Lower lobe of right lung (tissue), 2 donors: ENCODE measurements at places on chromosomes 4 and X. TPM values are rescaled to one million over a fixed set of nuclear protein-coding genes. Genes with fewer than 3 reads are reported as not detected.

Gene KIT
- total RNA-seq, result 28.5 TPM

DNA sequence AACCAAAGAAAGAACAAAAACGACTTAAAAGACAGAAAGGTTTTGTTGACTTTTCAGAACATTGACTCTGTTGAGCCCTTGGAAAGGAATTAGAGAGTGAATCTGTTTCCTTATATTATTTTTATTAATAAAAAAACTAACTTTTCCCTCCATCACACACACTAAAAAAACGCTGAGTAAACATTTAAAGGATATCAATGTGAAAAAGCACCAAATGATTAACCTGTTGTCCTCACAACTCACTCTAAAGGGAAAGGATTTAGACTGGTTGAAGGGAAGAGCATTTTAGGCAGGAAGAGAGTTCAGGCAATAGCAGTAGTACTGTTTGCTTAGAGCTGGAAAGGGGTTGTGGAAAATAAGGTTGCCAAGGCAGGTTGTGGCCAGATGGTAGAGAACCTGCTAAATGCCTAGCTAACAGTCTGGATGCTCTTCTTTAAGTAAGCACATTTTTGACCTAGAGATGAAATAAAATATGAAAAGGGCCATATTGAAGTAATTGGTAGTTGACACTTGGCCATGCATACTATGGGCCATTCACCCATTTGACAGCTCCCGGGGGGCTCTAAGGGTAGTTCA lies 98.0 kb upstream of the NDP start:
- no peak for DNase-seq

DNA sequence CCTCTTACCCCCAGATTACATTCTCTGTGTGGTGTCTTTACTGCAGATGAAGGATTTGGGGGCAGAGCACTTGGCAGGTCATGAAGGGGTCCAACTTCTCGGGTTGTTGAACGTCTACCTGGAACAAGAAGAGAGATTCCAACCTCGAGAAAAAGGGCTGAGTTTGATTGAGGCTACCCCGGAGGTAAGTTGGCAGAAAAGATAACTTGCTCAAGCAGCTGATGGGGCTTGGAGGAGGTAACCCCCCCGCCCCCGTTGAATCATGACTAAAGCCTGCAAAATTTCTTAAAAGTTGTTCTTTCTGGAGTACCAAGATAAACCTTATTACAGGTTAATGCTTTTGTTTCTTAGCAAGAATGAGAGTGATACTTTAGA lies 1.5 kb downstream of the CCNG2 start:
- DNase-seq, result no peak

Gene ADH1A
- total RNA-seq, result 3.0 TPM

DNA sequence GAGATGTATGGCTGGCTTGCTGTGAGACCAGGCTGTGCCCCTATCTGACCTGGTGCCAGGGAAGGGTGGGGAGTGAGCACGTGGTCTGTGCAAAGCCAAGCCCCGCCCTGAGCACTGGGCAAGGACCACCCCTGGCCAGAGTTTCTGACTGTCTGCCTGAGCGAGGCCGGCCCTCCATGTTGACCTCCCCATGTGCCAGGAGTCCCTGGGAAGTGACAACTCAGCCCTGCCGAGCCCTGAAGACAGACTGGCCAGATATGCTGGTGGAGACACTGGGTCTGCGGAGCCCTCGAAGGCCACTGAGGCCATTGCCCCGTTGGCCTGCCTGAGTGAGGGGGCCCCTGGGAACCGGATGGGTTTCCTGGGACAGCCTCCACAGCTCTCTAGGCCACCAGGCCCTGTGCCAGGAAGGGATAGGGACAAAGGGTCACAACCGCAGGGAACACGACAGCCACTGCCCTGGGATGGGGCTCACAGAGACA lies 7.1 kb upstream of the BGN start:
- no peak for DNase-seq

GRCh38 chrX:123830309-123830708 lies 29.5 kb upstream of the XIAP start:
- peak; percentile 67 for DNase-seq

- no peak for DNase-seq
These were observed 592.0 kb upstream of the GALNTL6 start for GRCh38 chr4:171221181-171221580.

- no peak for DNase-seq
These were observed 100.9 kb downstream of the WDFY3 start for GRCh38 chr4:84865600-84865999.

DNA sequence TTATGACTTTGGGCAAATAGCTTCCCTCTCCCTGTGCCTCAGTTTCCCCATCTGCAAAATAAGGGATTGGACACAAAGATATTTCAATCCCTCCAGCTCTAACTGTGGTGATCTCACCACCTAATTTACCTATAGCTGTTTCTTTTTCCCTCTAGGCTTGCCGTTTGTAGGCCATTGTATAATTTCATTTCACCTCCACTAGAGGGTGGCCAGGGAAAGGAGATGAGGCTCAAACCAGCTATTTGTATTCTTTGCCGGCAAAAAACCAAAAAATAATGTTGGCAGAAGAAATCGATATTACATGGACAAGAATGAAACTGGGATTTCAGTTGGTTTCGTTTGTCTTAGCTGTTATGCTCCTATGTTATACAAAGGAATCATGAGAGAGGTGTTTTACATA lies 36.1 kb upstream of the DOCK11 start:
- DNase-seq, result no peak

- no peak for DNase-seq
These were observed 2.2 kb upstream of the ACSL4 start for GRCh38 chrX:109735202-109735744.

Gene SSX2
- not detected for total RNA-seq

GRCh38 chrX:101617211-101618191 lies at the start of gene ARMCX6:
ARMCX6 (minus strand) TSS chrX:101618000; CDS start chrX:101616620, 1,380 bp downstream.
- DNase-seq, result peak; percentile 85

DNA sequence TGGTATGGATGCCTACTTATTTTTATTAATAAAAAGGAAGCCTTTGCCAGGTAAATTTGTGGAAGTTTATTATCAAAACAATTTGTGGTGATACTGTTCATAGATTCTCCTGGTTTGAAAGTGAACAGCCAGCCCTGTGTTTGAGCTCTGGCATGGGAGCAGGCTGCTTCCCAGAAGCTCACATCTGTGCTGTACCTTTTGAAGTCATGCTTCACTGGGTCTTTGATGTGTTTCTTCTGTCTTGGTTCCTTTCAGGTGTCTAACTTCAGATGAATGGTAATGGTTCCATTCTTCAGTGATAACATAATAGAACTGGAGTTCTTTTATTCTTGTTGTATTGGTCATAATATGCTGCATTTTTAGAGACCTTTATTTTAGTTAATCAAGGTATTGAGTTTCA lies 85.5 kb downstream of the BMPR1B start:
- no peak for DNase-seq

Gene UBL4A
- 34.0 TPM for total RNA-seq

DNA sequence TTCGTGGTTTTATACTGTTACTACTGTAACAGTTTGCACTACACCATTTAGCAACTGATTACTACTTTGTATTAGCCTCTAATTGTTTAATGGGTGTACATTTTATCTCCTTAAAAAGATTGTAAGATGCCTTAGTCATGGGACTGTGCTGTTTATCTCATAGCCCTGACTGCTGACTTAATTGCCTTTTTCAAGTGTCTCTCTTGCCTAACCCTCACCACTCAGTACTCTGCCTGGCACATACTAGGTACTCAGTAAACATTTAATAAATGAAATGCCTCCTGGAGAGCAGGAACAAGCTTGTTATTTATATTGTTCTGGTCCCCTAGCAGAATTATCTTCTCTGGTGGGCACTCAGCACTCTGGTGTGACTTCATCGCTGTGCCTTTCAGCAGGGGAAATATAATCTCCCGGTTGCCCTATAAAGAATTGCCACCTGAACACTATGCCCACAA lies 1.7 kb upstream of the STIM2 start:
- DNase-seq, result no peak

DNA sequence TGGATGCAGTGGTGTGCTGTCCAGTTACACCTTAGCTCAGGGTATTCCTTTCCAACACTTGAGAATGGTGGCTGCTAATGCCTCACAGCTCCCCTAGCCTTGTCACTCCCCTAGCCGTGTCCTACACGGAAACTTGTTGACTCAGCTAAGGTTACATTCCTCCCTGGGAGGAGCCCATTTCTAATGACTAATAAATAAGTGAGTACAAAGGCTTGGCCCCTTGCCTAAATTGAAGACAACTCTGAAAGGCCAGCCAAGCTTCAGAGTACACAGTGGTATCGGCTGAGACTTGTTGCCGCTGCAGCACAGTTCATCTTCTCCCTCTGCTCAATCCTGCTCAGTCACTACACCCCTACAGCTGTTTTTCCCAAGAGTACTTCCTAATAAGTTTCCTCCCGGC lies 21.2 kb upstream of the SLC25A31 start:
- no peak for DNase-seq

DNA sequence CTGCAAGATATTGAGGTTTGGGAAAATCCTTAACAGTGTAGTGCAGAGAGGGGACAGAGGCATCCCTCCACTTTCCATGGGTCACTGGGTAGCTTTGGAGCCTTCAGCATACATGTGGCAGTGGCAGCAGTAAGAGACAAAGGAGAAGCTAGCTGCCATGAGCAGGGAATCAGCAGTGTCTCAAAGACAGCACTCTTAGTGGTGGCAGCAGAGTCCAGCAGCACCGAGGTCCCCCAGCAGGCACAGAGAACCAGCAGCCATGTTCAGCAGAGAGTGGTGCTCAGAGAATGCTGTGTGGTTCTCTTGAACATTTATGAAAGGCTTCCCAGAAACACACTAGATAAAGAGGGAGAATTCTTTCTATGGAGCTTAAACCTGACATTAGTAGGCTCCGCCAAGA lies 308.5 kb downstream of the CENPC start:
- no peak for DNase-seq

- no peak for DNase-seq
These were observed 122.4 kb upstream of the ETNPPL start for GRCh38 chr4:108885211-108885610.

Gene GAGE12H
- not detected for total RNA-seq

Gene USP17L17
- total RNA-seq, result not detected

Gene RAB41
- total RNA-seq, result not detected

- no peak for DNase-seq
These were observed 41.5 kb upstream of the PTCHD1 start for GRCh38 chrX:23292988-23293651.

DNA sequence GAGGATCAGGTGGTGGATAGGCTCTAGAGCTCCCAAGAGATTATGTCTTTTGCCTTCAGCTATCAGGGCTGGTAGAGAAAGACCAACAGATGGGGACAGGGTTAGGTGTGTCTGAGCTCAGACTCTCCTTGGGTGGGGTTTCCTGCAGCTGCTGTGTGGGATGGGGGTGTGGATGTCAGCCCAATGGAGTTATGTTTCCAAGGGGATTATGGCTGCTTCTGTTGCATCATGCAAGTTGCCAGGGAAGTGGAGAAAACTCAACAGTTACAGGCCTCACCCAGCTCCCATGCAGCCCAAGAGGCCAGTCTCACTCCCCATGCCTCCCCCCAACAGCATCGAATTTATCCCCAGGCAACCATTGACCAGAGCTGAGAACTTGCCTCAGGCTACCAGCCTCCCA lies 80.2 kb upstream of the CDX4 start:
- no peak for DNase-seq

GRCh38 chr4:1600811-1601532 lies 83.1 kb downstream of the FAM53A start:
- peak; percentile 43 for DNase-seq

DNA sequence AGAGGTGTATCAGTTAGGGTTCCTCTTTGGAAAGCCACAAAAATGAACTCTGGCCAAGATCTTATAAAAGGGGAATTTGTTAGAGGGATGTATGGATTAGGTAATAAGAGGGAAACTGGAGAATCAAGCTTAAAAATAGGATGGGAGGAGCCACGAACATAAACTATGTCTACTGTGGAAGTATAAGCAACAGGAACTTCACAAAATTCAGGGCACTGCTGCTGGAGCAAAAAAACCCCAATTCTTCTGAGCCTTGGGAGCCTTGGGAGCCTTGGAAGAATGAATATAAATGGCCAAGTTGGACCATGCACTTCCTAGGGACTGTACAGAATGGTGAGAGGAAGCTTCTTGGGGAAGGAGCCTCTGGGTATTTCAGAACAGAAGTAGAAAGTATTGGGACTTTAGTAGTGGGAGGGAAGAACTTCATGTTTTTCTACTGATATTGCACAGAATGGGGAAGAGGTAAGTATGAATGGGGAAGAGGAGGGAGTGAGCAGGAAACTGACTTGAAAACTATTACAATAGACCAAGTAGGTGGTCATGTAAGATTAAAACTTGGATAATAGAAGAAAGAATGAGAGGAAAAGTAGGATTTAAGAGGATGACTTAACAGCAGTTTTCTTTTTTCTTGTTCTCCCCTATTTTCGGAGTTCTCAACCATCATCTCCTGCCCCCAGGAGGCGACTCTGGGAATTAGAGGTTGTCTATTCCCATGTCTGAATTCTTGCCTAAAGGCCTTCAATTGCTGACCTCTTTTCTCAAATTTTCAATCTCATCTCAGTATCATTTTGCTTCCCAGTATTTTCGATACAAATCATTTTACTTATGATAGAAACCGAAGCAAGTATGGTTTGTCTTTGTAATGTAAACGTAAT lies 44.4 kb upstream of the TAPT1 start:
- no peak for DNase-seq

Gene ZBTB49
- total RNA-seq, result 4.9 TPM

- no peak for DNase-seq
These were observed 144.6 kb downstream of the SOX3 start for GRCh38 chrX:140360284-140360683.

GRCh38 chr4:169899295-169899694 lies 126.9 kb downstream of the MFAP3L start:
- DNase-seq, result no peak

GRCh38 chr4:89056953-89057398 lies at the start of gene FAM13A:
FAM13A (minus strand) TSS chr4:89057185; CDS start chr4:89056964, 221 bp downstream.
- peak; percentile 76 for DNase-seq

DNA sequence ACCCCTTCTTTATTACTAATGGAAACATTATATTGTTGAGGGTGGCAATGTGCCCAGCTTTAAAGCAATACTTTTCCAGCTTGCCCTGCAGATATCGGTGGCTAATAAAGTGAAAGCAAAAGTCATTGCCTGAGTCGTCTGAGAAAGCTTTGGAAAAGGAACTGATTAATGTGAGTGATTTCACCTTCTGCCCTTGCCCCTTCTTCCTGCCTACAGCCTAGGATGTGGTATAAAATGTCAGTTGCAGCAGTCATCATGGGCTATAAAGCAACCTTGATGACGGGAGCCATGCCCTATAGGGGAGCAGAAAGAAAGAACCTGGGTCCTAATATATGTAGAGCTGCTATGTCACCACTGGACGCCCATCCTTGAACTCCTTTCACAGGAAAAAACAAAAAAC lies 132.4 kb upstream of the USP9X start:
- no peak for DNase-seq

Gene ENOX2
- 16.8 TPM for total RNA-seq
